NCI-H226 (cell line): ENCODE measurements at places on chromosomes 13 and 19.

- no peak for DNase-seq
These were observed 85.6 kb downstream of the GNG7 start for GRCh38 chr19:2616741-2617392.

GRCh38 chr13:92259523-92259922 lies 861.1 kb downstream of the GPC5 start:
- no peak for DNase-seq

DNA sequence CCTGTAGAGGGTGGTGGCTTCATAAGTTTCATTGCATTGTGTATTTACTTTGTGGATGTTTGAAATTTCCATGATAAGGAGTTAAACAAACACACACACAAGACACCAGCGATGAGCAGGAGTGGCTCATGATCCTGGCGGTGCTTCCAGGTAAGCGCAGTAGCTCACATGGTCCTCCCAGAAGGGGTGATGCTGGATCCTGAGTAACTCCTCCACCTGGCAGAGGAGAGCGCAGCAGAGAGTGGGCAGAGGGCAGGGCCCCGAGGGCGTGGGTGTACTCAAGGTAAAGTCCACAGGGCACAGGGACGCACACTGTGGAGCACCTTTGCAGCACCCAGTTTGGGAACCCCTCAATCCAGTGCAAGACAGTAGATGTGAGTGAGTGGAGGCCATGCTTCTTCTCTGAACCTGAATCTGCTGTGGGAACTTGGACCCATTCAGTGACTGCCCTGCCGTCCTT lies 54.0 kb downstream of the RFX2 start:
- DNase-seq: no peak

DNA sequence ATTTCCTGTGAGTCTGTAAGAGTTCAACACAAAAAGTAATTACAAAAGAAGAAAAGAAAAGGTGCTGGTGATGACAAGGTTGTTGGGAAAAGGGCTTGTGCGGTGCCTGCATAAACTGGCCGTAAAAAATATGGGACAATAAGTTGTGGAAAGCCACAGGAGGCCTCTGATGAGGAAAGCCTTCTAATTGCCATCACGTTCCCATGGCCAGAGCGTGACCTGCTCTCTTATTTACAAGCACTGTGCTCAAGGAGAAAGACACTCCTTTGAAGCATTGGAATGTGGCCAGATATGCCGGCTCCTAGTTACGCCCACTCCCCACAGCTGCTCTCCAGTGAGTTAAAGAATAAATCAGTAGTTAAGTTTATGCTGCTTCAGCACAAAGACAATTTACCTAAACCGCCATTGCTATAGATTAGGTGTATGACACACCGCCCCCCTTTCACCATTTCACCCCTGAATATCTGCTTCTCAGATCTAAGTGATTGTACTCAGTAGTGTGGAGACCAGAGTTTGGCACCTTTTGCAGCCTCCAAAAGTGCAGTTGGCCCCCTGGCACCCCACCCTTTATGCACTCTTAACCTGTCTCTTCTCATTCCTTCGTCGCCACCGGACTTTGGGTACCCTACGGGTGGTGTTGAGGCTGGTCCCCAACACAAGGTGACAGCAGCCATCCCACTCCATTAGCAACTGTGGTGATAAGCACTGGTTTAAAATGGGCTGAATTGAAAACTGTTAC lies 8.1 kb upstream of the PGLYRP1 start:
- no peak for DNase-seq

- no peak for DNase-seq
These were observed 381.6 kb downstream of the EFNB2 start for GRCh38 chr13:106153876-106154275.

DNA sequence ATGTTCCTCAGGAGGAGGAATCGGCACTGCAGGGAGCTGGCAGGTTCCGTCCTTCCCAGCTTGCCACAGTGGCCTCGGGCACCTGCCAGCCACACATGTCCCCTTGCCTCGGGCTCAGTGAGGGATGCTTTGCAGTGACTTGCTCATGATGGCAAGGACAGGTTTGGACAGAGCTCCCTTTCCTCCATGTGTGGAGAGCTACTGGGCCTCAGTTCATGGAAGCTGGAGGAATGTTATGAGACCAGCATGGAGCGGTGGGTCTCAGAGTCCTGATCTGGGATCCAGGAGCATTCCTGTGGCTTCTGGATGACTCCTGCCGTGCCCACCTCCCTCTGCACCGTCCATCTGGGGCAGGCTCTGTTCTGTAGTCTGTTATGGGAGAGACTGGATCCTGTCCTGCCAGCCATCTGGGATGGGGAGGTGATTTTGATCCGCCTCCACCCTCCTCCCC lies 59.2 kb downstream of the SIPA1L3 start:
- DNase-seq: peak; percentile 27

GRCh38 chr13:98677398-98677797 lies 75.1 kb downstream of the SLC15A1 start:
- no peak for DNase-seq
